Epithelial cell of prostate (primary cell): ENCODE measurements at places on chromosomes 6 and 20.

DNA sequence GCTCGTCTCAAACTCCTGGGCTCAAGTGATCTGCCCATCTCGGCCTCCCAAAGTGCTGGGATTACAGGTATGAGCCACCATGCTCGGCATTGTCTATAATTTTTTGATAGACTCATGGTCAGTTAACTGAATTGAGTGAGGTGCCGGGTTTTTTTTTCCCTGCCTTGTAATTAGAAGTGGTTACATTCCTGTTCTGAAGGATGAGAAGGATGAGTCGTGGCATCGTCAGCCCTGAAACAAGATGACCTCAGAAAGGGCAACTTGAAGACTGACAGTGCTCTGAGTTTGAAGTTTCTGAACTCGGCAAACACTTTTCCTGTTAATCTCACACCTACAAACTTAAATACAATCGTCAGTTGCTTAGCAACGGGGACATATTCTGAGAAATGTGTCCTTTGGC lies 158.7 kb upstream of the PDE10A start:
- no peak for DNase-seq

GRCh38 chr6:111837007-111837406 lies 36.2 kb downstream of the FYN start:
- DNase-seq = no peak

DNA sequence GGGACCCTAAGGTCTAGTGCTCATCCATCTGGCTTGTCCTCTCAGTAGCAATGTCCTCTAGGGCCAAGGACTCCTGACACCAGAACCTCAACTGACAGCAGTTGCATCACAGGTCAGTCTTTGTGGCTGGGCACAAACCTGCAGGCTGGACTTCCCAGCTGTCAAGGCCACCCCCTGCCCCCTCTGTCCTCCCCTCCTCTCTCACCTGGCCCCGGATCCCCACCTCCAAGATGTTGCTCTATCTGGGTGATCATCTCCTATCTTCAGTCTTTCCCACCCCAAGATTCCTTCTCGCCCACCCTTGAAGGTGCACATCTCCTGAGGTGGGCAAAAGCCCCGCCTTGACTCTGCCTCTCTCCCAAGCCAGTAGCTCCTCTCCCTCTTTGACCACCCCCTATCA lies 131.8 kb upstream of the SRSF6 start:
- no peak for DNase-seq

- no peak for DNase-seq
These were observed 116.0 kb downstream of the GPR63 start for GRCh38 chr6:96721227-96721626.

DNA sequence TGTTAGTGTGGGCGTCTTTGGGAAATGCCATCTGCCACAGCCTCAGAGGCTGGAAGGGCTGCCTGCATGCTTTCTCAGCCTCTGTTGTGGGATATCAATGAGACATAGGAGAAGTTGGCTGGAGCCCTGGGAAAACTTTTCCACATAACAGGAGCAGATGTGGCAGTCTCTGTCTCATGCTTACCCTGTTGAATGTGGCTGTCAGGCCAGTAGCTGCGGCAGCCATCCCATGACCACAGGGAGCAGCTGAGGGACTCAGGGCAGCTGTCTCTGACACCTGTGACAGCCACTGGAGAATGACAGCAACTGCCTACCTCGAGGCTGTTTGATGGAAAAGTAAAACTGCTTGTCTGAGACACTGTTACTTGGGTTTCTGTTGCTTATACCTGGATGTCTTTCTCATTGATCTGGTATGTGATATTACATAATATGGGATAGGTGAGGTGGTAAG lies 64.4 kb downstream of the TULP4 start:
- no peak for DNase-seq

- no peak for DNase-seq
These were observed 9.3 kb downstream of the DDR1 start for GRCh38 chr6:30893666-30894065.

DNA sequence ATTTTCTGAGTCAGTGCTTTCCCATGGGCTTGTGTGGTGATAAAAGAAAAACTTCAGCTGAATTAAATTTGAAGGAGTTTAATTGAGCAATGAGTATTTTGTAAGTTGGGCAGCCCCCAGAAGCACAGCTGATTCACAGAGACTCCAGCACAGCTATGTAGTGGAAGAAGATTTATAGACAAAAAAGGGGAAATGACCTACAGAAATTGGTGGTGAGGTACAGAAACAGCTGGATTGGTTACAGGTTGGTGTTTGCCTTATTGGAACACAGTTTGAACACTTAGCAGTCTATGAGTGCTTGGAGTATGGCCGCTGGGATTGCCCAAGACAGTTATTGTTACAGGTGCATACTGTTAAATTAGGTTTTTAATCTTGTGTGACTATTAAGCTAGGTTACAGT lies 96.9 kb upstream of the PTPRK start:
- DNase-seq = no peak

- no peak for DNase-seq
These were observed 45.6 kb downstream of the CENPW start for GRCh38 chr6:126385536-126385935.

DNA sequence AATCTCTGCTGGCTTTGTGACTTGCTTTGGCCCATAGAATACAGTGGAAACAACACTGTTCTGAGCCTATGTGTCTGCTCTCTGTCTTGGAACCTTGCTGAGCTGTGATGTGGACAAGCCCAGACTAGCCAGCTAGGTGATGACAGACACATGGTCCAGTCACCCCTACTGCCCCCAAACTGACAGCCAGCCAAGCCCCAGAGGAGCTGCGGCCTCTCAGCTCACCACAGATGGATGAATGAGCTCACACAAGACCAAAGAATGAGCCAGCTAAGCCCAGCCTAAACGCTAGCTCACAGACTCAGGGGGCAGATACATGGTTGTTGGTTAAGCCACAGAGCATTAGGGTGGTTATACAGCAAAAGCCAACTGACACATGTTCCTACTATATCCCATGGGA lies 4.1 kb downstream of the AARS2 start:
- peak; percentile 68 for DNase-seq

DNA sequence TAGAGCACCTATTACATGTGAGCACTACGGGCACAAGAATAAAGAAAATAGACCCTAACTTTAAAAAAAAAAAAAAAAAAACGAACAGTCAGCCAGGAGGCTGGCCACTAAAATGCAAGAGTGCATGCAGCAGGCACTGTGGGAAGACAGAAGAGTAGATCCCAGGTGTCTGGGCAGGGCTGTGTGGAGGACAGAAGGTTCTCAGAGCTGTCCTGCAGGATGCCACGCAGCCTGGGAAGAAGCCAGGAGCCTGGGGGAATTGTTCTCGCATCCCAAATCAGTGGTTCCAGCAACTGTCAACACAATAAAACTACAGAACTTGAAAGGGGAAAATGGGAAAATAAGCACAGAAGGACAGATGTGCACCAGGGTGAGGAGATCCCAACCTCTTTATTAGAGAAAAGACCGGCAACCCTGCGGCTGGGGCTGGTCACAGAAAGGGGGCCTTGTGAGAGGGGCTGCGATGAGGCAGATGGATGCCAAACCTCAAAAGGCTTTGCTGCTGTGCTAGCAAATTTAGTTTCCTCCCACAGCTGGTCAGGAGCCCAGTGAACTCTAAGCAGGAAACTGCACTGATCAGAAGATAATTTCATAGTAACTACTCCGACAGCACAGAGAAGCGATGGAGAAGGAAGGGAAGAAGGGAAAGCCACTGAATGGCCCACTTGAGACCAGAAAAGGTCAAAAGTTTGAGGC lies 30.9 kb downstream of the MAP3K5 start:
- no peak for DNase-seq

GRCh38 chr20:658731-659291 lies 5.8 kb upstream of the SRXN1 start:
- no peak for DNase-seq

DNA sequence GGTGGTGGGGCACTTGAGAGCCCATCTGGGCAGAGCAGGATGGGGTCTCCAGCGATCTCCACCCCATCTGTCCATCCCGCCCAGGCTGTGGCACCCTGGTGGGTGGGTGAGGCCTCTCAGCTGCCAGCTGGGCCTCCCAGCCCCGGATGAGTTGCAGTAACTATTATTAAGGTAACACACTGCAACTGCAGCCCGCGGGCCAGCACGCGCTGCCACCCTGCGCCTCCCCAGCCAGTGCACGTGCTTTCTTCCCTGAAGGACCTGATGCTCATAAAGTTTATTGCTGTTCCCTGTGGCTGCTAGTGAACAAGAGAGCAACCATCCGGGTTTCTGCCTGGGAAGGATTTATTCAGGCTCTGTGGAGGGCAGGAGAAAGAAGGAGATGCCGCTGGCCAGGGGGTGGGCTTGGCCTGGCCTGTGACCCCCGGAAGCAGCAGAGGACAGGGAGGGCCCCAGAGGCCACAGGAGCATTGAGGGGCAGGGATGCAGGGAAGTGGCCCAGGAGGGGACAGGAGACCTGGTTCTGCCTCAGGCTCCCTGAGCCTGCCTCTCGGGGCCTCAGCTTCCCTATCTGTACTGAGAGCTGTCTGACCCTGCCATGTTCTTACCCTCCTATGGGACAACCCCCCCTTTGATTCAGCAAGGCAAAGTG lies 1.7 kb downstream of the IP6K3 start:
- DNase-seq = no peak

DNA sequence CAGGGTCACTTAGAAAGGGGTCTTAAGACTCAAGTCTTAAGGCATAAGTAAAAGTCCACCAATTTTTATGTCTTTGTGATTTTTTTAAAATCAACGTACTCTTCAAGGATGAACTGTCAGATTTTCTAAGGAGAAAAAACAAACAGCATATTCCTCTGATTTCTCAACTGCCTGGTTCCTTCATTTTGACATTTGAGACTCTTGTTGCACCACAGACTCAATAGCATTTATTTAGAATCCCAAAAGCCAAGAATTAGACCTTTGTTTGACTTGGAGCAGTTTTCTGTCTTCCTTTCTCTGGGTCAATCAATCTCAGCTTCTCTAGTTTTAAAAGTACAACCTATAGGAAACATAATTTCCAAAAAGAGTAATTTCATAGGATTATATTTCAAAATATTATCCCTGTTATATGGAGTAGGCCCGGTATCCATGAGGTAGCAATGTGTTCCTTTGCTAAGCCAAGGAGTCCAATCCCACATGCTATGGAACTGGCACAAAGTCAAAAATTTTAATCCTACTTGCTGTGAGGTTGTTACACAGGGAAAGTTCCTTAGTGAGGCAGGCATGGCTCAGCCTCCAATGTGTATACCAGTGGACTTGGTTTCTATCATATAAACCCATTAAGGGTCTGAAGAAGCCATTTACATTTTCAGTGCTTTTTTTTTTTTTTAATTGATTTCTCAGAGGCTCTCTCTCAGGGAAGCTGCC lies 405.7 kb downstream of the KIF16B start:
- no peak for DNase-seq

- DNase-seq = no peak
These were observed 14.3 kb downstream of the SLA2 start for GRCh38 chr20:36631646-36632045.

- no peak for DNase-seq
These were observed 38.5 kb downstream of the PANK2 start for GRCh38 chr20:3927486-3928291.

- DNase-seq = no peak
These were observed 61.9 kb upstream of the BTN3A2 start for GRCh38 chr6:26302941-26303559.

GRCh38 chr6:151071295-151071694 lies 168.5 kb upstream of the AKAP12 start:
- DNase-seq = no peak

GRCh38 chr6:159461998-159462397 lies 231.0 kb downstream of the SOD2 start:
- no peak for DNase-seq

DNA sequence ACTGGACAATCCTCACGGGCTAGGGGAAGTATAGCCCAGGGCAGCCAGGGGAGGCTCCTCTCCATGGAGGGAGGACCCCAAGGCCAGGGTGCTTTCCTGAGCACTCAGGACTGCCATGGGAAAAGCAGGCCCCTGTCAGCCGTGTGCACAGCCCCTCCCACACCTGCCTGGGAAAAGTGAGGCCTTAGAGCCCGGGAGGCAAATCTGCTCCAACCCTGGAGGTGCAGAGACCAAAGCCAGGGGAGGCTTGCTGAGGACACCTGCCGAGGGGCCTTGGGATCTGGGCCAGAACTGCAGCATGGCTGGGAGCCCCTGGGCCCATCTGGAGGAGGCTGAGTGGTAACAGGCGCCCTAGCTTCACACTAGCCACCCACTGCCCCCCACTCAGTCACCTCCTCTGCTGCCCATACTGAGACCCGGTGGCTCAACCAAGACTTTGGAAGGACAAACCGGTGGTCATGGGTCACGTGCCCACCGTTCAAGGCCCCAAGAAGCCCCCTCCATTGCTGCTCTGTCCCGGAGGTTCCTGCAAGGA lies 55.2 kb downstream of the YTHDF1 start:
- DNase-seq = no peak

DNA sequence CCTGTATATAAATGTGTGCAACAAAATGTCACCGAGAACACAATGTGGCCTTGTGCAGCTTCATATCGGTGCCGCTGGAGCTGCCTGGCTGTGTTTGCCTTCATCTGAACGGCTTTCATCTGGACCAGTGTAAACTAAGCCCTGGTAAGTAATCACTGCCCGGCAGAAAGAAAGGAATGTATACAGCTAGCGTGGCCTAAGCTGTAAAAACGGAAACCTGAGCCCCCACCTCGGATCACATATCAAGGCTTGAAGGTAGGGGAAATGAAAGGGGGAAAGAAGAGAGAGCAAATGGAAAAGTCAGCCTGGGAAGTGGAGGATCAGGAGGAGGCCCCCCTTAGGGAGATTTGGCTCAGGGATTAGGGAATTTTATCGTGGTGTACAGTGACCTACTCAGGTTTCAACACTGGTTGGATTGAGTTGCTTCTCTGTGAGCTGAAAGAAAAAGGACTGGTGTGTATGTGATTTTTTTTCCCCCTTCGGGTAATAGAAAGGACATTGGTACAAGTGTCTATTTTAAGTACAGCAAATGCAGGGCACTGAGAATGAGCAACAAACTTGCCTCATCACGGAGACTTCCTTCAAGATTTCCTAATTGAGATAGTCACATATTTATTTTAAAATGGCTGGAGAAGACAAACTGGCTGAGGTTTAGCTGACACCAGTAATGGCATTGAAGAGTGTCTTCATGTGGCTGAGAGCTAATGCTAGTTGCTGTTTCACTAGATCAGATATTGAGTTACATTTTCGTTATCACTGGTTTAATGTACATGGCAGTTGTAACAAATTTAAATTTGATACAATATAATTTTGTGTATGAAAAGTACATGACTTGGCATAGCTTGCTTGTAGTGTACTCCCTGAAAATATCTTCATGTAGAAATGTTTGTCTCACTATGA lies 3.5 kb downstream of the SOBP start:
- DNase-seq = no peak

GRCh38 chr6:163627274-163628062 lies 212.9 kb downstream of the QKI start:
- no peak for DNase-seq

GRCh38 chr6:135323202-135323668 lies 142.1 kb downstream of the MYB start:
- DNase-seq = no peak

- DNase-seq = no peak
These were observed 148.4 kb downstream of the TBX18 start for GRCh38 chr6:84615987-84616386.

- no peak for DNase-seq
These were observed 773.3 kb upstream of the DEFB115 start for GRCh38 chr20:30484009-30484748.

GRCh38 chr20:37291724-37292126 lies 2.3 kb downstream of the MANBAL start:
- DNase-seq = no peak

GRCh38 chr6:82693094-82693493 lies 329.5 kb downstream of the TPBG start:
- no peak for DNase-seq

- DNase-seq = no peak
These were observed 51.3 kb downstream of the DCBLD1 start for GRCh38 chr6:117533775-117534174.
